Vagina (tissue), 2 donors: ENCODE measurements at places on chromosomes 2 and 18.

- DNase-seq = no peak
Observed at GRCh38 chr2:240021488-240022104, 3.5 kb downstream of the NDUFA10 start.

DNA sequence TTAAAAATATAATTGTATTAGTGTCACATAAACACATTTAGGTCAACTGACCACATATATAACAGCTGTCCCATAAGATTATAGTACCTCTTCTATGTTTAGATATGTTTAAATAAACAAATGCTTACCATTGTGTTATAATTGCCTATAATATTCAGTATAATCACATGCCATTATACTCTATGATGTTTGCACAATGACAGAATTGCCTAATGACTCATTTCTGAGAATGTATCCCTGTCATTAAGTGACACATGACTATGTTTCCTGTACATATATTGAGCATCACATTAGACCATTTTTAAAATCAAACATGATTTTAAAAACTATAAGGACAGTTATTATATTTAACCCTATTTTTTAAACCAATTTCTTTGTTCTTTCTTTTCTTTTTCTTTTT lies 89.8 kb downstream of the HS6ST1 start:
- DNase-seq = no peak

DNA sequence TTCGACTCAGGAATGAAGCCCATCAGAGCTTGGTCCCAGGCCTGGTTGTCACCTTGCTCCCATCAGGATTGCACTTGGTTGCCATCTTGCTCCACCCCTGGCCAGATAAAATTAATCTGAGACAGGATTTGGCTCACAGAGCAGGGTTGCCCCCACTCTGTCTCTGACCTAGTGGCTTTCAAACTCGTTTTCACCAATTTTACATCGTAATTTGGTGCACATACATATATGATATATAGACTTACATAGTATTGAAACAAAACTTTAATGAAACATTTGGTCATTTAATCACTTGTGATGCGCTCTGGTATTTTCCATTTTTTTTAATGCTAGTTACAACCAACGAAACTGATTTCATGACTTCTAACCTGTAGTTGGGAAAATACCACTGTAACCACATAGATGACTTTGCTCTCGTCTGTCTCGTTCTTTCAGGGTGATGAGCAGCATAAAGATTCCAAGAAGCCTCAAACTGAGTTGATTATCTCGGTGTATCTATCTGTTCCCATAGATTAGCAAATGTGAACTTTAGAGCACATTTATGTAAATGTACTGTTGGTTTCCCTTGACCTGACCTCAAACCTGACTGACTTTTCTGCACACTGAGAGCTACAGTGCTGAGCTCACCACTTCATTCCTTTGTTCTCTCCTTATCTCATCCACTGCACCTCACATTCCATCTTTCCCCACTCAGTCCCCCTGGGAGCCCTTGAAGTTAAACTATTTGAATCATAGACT lies 30.5 kb upstream of the PLB1 start:
- DNase-seq = no peak

DNA sequence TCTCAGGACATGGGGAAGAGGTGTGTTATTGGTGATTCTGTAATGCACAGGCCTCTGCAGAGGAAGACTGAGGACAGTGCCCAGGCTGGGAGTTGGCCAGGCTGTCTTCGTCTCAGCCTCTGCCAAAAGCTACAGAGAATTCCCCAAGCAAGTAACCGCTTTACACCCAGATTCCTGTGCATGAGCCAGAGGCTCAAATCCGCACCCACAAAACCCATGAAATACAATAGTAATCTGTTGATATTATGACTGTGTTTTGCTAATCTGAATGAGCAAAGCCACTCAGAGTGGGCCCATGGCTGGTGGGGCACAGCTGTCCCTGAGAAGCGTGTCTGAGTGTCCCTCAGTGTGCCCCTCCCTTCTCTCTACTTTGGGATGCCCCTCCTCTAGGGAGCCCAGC lies 149.5 kb upstream of the PXDN start:
- DNase-seq = no peak

GRCh38 chr2:17538022-17538843 lies 2.3 kb upstream of the VSNL1 start:
- no peak for DNase-seq

GRCh38 chr18:67525328-67526099 lies 9.0 kb upstream of the DSEL start:
- no peak for DNase-seq
